ENCODE measurements at places on chromosomes 6 and 20. TPM values are rescaled to one million over a fixed set of nuclear protein-coding genes. Genes with fewer than 3 reads are reported as not detected.

The TNXB gene
- total RNA-seq = 64.4 TPM

The SAMD5 gene
- 28.9 TPM for total RNA-seq

The OR12D3 gene
- not detected for total RNA-seq

The FKBP1C gene
- not detected for total RNA-seq

The RPP21 gene
- total RNA-seq = 14.0 TPM

DNA sequence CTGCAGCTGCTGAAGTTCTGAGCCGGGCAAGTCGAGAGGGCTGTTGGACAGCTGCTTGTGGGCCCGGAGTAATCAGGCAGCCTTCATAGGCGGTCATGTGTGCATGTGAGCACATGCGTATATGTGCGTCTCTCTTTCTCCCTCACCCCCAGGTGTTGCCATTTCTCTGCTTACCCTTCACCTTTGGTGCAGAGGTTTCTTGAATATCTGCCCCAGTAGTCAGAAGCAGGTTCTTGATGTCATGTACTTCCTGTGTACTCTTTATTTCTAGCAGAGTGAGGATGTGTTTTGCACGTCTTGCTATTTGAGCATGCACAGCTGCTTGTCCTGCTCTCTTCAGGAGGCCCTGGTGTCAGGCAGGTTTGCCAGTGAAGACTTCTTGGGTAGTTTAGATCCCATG, 21.2 kb upstream of the MAPK13 start:
- DNase-seq = no peak

DNA sequence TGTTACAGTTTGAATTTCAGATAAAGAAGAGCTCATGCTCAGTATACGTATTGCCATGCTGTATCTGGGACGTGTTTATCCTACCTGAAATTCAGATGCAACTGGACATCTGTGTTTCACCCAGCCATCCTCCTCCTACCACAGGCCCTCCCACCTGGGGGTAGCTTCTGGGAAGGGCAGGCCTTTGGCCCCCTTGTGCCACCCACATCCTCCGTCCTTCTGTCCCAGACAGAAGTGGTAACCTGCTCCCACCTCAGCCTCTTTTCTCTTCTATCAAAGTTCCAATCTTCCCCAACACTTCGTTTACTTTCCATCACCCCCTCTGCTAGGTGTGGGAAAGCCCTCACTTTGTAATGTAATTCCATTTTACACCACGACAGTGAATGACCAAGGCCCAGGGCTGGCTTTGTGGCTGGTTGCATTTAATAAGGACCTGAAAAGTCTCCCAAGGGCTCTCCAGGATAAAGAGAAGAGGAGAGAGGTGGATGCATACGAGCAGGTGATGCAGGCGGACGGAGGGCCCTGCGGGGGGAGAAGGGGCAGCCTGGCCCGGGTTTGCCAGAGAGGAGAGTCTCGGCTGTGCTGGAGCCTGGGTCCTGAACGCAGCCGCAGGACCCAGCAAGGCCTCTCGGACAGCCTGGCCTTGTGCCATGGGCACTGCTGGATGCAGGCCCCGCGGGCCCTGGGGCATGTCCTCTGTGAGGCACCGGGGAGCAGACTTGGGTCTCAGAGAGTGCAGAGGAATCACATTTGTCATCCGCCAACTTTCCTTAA, 98.4 kb downstream of the PSMB1 start:
- no peak for DNase-seq

GRCh38 chr6:40932366-40932765, 106.7 kb downstream of the UNC5CL start:
- no peak for DNase-seq

GRCh38 chr6:2998998-2999617, 586 bp upstream of the NQO2 start:
- peak; percentile 47 for DNase-seq

- no peak for DNase-seq
These were observed 4.6 kb downstream of the PGM3 start for GRCh38 chr6:83188501-83188900.

DNA sequence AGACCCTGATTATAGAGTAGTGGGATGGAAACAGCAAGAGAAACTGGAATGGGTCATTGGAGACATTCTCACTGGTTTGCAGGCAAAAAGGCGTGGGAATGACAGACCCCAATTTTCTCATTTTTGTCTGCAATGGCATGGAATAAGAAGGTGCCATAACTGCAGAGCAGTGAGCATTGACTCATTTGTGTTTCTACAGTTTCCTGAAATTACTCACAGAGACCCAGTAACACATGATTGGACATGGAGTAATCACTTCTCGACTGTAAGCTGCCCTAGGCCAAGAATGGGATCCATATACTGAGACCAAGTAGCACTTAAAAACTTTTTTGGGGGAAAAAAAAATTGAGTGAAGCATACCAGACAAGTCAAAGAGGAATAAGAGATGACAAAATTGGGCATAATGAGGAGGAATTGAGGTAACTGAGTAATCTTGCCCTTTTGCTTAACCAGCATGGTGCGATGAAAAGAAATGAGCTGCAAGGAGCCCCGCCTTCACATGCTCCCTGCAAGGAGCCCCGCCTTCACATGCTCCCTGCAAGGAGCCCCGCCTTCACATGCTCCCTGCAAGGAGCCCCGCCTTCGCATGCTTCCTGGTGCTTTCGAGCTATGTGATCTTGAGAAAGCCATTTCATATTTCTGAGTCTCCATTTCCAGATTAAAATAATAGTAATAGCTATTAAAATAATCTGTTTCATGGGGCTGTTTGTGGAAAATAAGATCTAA, 44.1 kb downstream of the NHSL1 start:
- DNase-seq = no peak

DNA sequence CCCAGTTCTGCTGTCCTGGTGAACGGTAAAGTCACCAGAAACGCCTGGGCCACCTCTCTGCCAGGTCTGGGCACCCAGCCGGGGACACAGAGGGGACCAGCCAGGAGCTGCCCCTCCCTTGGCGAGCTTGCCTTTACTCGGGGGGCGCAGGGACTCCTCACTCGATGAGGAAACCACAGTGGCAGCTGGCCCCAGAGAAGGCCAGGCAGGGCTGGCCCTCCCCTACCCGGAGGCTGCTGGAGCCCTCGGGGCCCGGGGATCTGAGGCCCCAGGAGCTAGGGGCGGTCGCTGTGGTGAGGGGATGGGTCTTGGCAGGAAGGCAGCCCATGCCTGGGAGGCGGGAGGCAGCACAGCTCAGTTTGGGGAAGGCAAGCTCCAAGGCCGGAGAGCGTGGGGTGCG, 80.4 kb upstream of the SLCO4A1 start:
- DNase-seq = no peak

- DNase-seq = no peak
These were observed 2.4 kb upstream of the PPP1R3G start for GRCh38 chr6:5082487-5083306.

DNA sequence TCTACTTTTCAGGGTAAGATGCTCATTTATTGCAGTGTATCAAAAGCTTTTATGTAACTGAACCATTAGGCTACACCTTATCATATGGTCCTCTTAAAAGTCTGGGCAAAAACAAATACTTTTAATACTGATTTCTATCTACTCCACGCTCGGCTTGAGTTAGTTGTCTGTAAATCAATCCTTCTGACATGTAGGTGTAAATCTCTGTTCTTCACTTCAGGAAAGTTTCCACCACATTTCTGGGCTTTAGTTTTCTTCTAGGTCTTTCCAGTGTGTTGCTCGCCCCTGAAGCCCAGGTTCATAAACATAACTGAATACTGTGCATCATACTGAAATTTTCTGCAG, 89.2 kb upstream of the RNF217 start:
- DNase-seq = no peak

DNA sequence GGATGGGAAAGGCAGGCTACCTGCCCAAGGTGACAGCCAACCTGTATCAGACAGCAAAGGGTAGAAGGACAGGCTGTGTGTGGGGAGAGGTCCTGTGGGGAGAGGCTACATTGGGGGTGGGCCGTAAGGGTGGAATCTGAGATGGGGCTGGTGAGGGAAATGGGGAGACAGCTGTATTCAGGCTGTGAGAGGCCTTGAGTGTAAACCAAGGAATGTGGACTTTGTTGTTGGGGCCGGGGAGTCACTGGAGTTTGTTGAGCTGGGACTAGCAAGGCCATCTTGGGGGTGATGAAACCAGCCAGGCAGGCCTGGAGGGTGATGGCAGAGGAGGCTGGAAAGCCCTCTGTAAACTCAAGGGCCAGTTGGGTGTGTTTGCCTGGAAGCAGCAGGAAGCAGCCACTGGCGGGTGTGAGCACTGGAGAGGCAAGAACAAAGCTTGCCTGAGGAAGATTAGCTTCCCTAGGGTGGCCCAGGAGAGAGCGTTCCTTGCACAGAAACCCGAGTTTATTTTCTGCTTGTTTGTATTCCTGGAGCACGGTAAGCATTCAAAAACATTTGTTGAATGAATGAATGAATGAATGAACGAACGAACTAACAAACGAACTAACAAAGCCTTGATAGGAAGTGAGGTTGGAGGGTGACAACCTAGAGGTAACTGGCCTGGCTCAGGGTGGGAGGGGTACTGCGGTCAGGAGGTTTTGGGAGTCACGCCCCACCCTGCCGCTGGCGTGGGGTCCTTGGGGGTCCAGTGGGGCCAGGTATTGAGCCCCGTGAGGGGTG, 18.9 kb downstream of the TTBK1 start:
- DNase-seq = no peak

GRCh38 chr20:13236990-13237720, 16.1 kb downstream of the ISM1 start:
- no peak for DNase-seq

GRCh38 chr6:167330750-167331149, 5.9 kb downstream of the TTLL2 start:
- DNase-seq = no peak

DNA sequence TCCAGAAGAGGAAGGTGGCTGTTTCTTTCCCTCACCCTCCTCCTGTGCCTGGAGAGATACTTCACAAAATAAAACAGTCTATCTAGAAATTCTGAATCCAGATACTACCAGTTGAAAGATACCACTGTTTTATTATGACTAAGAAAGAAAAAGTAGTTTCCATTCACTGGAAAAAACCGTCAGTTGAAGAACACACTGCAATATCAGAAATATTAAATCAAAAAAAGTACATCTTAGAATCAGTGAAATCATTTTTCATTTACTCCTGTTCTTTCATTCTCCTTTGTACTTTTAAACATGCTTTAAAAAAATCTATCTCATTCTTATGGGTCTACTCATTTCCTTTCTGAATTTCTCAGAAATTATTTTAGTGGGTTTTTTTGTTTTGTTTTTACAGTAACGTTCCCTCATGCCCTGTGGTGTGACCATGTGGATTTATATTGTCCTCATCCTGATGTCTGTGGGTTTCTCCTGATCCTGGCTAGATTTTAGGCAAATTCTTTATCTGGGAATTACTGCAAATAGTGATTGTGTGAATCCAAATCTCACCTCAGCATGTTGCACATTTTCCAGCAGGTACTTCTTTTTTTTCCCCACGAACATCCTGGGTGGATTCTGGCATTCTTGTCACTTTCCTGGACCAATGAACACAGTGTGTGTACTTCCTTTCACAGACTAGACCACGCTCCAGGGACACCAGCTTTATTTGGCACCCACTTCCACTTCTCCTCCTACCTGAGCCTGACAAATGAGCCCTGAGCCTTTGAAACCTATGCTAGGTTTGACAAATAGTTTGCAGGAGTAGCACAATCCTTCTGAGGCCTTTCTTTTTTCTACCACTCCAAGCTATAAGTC, 114.0 kb upstream of the LAMP5 start:
- no peak for DNase-seq

DNA sequence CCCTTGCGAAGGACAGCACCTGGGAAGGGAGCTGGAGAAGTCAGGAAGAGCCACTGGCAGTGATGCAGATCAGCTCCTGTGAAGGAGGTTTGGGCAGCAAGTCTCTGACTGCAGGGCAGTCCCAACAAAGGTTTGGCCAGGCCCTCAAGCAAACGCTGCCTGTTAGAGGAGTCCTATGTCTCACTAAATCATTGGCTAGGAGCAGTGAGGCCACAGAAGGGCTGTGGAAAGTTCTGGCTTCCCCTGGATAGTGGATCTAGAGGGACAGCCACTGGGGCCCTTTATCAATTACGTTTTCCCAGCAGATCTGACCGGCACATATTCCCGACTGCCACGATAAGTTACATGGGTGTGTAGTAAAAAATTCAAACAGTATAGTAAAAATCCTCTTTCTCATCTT, 2.5 kb downstream of the TTPAL start:
- DNase-seq = no peak

- DNase-seq = no peak
These were observed 47.5 kb downstream of the PDYN start for GRCh38 chr20:1946442-1946761.

GRCh38 chr6:100210137-100211117, 216.4 kb upstream of the MCHR2 start:
- peak; percentile 25 for DNase-seq
